ENCODE measurements at places on chromosomes 4 and X.
A peak's percentile ranks its signal among the peaks of the same experiment; 100 is the strongest.

DNA sequence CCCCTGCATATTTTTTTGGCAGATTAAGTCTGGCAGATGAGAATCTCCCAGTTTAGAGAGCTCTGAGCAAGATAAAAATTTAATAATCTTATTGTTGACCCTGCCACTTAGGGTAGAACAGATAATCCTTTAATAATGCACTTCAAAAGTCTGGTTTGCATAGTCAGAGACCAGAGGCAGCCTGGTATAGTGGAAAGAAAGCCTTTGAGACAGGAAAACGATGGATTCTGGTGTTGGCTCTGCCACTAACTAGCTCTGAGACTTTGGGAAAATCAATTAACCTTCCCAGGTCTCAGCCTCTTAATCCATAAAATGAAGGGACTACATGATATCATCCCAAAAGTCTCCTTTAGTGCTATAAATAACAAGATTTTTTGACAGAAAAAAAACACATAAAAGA lies 824.5 kb downstream of the STIM2 start:
- no peak for DNase-seq

GRCh38 chr4:40055863-40056715 lies 561 bp upstream of the N4BP2 start:
- peak; percentile 8 for DNase-seq

GRCh38 chr4:122764821-122765215 lies 32.3 kb downstream of the BBS12 start:
- DNase-seq = no peak

GRCh38 chrX:2714551-2714950 lies 23.5 kb downstream of the CD99 start:
- DNase-seq = no peak

DNA sequence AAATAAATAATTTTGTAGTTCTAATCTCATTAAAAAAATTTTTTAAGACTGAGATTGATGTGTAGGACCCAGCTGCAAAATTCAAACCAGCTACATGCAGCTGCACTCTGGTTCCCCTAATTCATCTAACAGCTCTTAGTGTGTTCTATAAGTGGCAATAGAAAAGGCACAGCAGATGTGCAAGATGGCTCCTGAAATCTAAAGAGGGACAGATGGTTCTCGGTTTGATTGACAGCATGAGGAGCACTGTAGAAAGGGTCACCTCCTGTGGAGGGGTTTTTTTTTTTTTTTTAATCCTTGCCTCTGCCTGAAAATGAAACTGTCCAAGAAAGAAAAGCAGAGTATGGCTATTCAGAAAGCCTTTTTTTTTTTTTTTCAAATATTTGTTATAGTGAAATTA lies 16.9 kb upstream of the OCIAD1 start:
- DNase-seq = peak; percentile 91
